ENCODE measurements at places on chromosomes 5 and 9. TPM values are rescaled to one million over a fixed set of nuclear protein-coding genes. Genes with fewer than 3 reads are reported as not detected.

Gene PCDHB5
- total RNA-seq, result 1.9 TPM

Gene GMCL2
- not detected for total RNA-seq

Gene BASP1
- total RNA-seq, result 320 TPM

Gene BHMT2
- not detected for total RNA-seq

Gene SMIM33
- total RNA-seq, result not detected

Gene FBP2
- total RNA-seq, result not detected

Gene PCDHGC4
- total RNA-seq, result not detected

Gene ANGPTL2
- not detected for total RNA-seq

Gene CD74
- 0.09 TPM for total RNA-seq

Gene CAVIN4
- 0.39 TPM for total RNA-seq

Gene TMEM171
- 4.8 TPM for total RNA-seq

Gene JAK2
- 3.5 TPM for total RNA-seq

Gene RANBP17
- total RNA-seq, result 3.1 TPM

Gene IGFBPL1
- total RNA-seq, result 3.1 TPM

Gene MPDZ
- total RNA-seq, result 12.9 TPM

Gene MAMDC2
- 0.25 TPM for total RNA-seq

Gene NUTM2G
- not detected for total RNA-seq

Gene PNPLA7
- 0.75 TPM for total RNA-seq

Gene NIPAL4
- 9.9 TPM for total RNA-seq

Gene DCAF10
- total RNA-seq, result 16.3 TPM

Gene PDE6A
- total RNA-seq, result 0.08 TPM

Gene PCAT7
- 0.71 TPM for total RNA-seq

Gene PIP5KL1
- 1.5 TPM for total RNA-seq

Gene IFNB1
- not detected for total RNA-seq

Gene ANKRD31
- 0.12 TPM for total RNA-seq

Gene PCDHGC3
- 6.3 TPM for total RNA-seq

Gene PCDH12
- total RNA-seq, result not detected

Gene AQP3
- 17.4 TPM for total RNA-seq

Gene DMRT2
- total RNA-seq, result not detected

Gene RGS7BP
- total RNA-seq, result not detected

Gene SLC45A2
- total RNA-seq, result not detected

Gene OTP
- total RNA-seq, result 0.07 TPM

Gene LURAP1L
- total RNA-seq, result 11.6 TPM

Gene MARCOL
- total RNA-seq, result not detected

Gene KCNV2
- not detected for total RNA-seq

Gene GALNT12
- 4.1 TPM for total RNA-seq

Gene FOXD4L4
- total RNA-seq, result not detected

Gene CBY3
- total RNA-seq, result not detected

Gene SLC25A2
- total RNA-seq, result not detected

Gene PCDHGA5
- total RNA-seq, result 0.11 TPM

Gene NTRK2
- not detected for total RNA-seq

Gene PCDHB7
- total RNA-seq, result not detected

Gene IL31RA
- 2.0 TPM for total RNA-seq

Gene MIER3
- total RNA-seq, result 7.8 TPM

Gene TEX48
- not detected for total RNA-seq
